Kidney capillary endothelial cell (primary cell): ENCODE measurements at places on chromosomes 7 and 10.

DNA sequence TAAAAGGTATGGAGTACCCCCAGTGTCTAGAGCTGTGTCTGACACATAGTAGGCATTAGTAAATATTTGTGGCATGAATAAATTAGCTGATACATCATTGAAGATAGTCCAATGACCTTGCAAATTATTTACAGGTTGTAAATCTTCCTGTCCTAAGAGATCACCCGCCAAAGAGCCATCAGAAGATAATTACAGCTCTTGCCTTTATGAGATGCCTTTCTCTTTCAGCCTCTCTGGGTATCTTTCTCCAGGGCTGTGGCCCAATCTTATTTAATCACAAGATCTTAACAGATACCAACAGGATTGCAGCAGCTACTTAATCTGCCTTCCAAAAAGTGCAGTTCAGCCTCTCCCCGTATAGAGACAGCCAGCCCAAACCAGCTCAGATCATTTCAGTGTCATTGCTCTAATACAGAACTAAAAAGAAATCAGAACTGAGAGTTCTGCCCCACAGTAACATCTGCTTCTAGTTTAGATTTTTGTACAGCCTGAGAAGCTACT lies 41.5 kb downstream of the MYOF start:
- no peak for DNase-seq

DNA sequence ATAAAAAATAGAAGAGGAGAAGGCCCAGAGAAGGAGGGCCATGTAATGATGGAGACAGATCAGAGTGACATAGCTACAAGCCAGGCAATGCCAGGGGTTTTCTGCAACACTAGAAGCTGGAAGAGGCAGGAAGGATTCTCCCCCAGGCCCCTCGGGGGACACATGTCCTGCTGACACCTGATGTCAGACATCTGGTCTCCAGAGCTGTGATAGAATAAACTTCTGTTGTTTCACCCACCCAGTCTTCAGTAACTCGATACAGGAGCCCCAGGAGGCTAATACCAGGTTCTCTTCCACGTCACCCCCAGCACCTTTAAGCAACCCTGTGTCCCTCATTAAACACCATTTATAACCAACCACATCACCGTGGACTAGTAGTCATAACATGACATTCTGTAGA lies 94.9 kb downstream of the TMEM130 start:
- no peak for DNase-seq

DNA sequence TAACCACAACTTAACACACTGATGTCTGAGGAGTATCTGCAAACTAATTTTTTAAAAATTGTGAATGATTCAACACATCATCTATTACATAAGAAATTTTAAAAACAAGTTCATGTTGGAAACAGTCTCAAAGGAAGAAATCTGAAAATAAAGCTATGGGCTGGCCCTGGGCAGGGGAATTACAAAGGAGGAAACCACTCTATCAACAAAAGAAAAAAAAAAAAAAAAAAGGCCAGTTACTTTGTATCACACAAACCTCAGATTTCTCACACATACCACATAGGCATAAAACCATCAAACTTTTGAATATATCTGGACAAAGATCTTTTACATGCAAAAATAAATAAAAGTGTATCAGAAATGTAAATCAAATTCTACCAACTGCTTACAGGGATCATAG lies 20.8 kb downstream of the TIAL1 start:
- no peak for DNase-seq

GRCh38 chr10:30447125-30447799 lies 13.3 kb downstream of the MAP3K8 start:
- no peak for DNase-seq

DNA sequence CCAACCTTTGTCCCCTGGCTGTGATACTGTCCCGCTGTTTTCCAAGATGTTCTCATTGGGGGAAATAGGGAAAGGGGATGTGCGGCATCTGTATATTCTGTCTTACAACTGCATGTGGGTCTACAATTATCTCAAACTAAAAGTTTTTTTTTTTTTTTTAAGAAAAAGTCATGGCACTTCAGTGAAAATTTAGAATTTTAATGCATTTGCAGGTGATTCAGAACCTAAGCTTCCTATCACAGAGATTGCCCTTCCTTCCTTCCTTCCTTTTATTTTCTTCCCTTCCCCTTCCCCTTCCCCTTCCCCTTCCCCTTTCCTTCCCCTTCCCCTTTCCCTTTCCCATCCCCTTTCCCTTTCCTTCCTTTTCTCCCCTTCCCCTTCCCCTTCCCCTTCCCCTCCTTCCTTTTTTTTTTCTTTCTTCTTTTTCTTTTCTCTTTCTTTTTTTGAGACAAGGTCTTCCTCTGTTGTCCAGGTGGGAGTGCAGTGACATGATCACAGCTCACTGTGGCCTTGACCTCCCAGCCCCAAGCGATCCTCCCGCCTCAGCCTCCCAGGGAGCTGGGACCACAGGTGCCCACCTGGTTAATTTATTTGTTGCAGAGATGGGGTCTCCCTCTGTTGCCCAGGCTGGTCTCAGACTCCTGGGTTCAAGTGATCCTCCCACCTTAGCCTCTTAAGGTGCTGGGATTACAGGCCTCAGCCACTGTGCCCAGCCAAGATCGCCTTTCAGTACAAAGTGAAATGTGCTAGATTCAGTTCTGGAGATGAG lies 32.0 kb downstream of the JAKMIP3 start:
- no peak for DNase-seq

DNA sequence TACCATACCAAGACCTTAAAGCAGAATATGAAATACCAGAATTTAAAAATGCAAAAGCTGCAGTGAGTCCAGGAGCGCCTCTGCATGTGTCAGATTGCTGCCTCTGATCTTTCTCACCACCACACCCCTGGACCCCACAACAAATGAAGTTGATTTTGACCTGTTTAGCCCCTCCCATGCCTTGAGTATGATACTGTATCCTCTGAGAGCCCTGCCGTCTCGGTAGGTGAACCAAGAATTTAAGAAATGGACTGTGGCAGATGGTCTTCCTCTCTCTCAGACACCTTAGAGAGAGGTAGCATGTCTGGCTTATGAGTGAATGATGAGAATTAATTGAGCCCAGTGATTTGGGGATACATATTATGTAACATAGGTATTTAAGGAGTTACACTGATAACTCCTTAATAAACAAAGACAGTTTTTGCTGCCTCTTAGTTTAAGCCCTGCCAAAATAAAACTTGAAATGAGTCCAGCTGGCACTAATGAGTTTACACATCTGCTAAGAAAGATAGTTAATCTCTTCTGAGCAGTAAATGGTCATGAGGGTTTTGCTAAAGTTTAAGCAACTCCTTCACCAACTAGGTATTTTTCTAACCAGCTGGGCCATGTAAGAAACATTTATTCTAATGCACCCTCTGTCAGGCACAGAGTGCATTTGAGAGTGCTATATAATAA lies 4.5 kb upstream of the TFPI2 start:
- no peak for DNase-seq

GRCh38 chr10:38094158-38094926 lies at the start of gene ZNF37A:
TSS of gene ZNF37A (plus strand) at chr10:38094337. CDS start at chr10:38096618, 2,281 bp downstream.
- DNase-seq = peak; percentile 85

GRCh38 chr10:124605856-124606812 lies 138.0 kb downstream of the FAM53B start:
- no peak for DNase-seq

- DNase-seq = no peak
Observed at GRCh38 chr10:74981831-74982633, 129.4 kb upstream of the SAMD8 start.

- no peak for DNase-seq
Observed at GRCh38 chr10:70617798-70618568, 15.4 kb upstream of the PRF1 start.

- peak; percentile 96 for DNase-seq
Observed at GRCh38 chr10:4243651-4244050, 458.6 kb upstream of the KLF6 start.

GRCh38 chr7:80018941-80019808 lies 115.5 kb upstream of the GNAI1 start:
- DNase-seq = peak; percentile 47

DNA sequence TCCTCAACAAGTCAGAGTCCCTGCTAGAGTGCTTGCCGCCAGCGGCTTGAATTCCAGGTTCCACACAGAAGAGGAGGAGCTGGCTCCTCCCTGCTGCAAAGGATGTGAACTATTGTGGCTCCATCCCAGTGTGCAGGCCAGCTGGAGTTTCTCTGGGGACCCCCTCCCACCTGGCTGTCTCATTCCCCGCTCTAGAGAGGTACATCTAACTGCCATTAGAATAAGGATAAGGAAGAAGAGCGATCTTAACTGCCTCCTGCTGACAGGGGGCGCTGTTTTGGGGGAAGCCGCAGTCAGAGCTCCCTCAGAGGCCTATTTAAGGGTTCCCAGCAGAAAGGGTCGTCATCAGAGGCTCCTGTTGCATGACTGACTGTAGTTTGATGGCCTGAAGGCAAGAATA lies 40.8 kb upstream of the HECW1 start:
- DNase-seq = no peak

- DNase-seq = no peak
Observed at GRCh38 chr10:101287183-101287996, 58.1 kb upstream of the LBX1 start.

DNA sequence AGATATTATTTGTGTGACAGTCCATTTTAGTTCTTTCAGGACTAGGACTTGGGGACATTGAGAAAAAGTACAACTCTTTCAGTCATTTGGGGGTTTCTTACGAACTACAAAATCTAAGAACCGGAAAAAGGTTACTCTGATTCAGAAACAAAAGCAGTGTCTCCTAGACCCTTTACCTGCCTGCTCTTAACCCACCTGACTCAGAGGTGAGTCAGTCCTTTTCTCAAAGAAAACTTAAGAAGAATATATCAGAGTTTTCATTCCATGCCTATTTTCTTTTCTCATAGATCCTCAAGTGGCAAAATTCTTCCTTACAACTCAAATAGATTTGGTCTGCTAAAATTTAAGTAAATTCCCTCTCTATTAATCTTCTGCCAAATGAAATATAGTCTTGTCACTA lies 114.9 kb upstream of the PTN start:
- DNase-seq = no peak

- peak; percentile 64 for DNase-seq
Observed at GRCh38 chr10:62614389-62615157, 189.9 kb upstream of the ADO start.
